ENCODE measurements at places on chromosomes 2 and 18.

DNA sequence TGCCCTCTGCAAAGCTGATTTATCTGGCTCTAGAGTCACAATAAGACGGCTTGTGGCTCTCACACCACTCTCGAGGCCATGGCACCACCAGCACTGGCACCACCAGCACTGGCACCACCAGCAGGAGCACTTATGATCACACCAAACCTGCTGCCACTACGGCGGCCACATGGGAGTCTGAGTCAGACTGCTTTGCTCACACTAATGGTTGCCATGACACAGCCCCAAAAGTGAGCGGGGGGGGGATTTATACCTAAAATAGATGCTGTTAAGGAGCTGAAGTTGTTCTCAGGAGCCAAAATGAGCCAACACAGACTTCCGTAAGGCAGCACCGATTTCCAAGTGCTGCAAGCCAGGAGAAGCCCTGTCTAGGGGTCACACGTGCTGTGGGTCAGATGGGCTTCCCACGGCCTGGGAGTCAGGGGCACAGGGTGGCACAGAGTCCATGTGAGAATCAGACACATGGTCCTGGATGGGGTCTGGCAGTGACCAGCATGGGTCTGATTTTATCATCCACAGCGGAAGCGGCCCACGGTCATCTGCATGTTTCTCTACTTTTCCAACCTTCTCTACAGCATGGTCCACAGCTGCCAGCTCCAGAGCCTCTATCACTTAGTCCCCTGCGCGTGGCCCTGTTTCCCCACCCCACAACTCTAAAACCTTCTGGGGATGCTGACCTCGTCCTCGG lies 16.7 kb downstream of the DNMT3A start:
- DNase-seq = no peak

DNA sequence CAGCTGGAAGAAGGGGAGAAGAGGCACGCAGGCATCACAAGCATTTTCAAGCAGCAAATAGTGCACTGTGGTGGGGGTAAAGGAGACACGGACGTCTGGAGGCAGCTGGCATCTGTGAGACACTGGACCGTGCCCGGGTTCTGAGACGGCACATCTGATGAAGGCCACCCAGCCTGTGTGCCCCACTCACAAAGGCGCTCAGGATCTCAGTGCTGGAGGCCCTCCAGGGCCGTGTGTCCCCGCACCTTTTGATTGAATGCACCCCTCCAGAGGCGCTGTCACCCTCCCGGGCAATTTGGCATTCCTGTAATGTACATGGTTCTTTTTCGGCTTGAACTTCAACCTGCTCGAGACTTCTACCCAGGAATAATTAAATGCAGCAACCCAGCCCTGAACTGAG lies 101.5 kb upstream of the ODC1 start:
- DNase-seq = no peak

- DNase-seq = peak; percentile 49
These were observed at the start of gene KLHL14 for GRCh38 chr18:32772581-32773381. TSS of gene KLHL14 (minus strand) at chr18:32773023. CDS start at chr18:32770591, 2,432 bp downstream.

DNA sequence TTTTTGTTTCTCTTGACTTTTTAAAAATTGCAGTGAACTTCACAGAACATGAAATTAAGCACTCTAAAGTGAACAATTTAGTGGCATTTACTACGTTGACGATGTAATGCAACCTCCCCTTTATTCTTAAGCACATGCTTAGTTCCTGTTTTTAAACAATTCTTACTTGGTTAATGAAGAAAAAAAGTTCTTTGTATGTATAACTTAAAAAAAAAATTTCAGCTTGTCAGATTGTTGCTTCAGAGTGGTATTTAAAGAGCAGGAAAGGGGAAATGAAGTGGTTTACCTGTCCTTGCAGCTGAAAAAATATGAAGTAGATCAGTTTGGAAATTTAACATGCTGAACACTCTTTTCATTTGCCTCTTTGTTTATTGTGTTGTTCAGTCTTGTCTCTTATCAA lies 95.7 kb upstream of the RASGRP3 start:
- no peak for DNase-seq

GRCh38 chr2:42169874-42170521 lies 845 bp downstream of the EML4 start:
- DNase-seq = no peak

GRCh38 chr18:39489431-39489830 lies 1923.8 kb upstream of the CELF4 start:
- no peak for DNase-seq

GRCh38 chr2:238382381-238382781 lies 44.3 kb upstream of the ASB1 start:
- no peak for DNase-seq

- DNase-seq = no peak
These were observed at the start of gene FNDC4 for GRCh38 chr2:27494944-27495554. TSS of gene FNDC4 (minus strand) at chr2:27495200. CDS start at chr2:27494679, 521 bp downstream.

- no peak for DNase-seq
These were observed 104.8 kb downstream of the SP100 start for GRCh38 chr2:230520875-230521155.

- no peak for DNase-seq
These were observed 406.4 kb upstream of the VWC2L start for GRCh38 chr2:214004463-214004862.

GRCh38 chr18:2204736-2205135 lies 366.6 kb downstream of the METTL4 start:
- DNase-seq = no peak

GRCh38 chr18:21757833-21758232 lies 17.2 kb downstream of the MIB1 start:
- no peak for DNase-seq

GRCh38 chr18:3651266-3651665 lies 201.3 kb downstream of the TGIF1 start:
- no peak for DNase-seq

DNA sequence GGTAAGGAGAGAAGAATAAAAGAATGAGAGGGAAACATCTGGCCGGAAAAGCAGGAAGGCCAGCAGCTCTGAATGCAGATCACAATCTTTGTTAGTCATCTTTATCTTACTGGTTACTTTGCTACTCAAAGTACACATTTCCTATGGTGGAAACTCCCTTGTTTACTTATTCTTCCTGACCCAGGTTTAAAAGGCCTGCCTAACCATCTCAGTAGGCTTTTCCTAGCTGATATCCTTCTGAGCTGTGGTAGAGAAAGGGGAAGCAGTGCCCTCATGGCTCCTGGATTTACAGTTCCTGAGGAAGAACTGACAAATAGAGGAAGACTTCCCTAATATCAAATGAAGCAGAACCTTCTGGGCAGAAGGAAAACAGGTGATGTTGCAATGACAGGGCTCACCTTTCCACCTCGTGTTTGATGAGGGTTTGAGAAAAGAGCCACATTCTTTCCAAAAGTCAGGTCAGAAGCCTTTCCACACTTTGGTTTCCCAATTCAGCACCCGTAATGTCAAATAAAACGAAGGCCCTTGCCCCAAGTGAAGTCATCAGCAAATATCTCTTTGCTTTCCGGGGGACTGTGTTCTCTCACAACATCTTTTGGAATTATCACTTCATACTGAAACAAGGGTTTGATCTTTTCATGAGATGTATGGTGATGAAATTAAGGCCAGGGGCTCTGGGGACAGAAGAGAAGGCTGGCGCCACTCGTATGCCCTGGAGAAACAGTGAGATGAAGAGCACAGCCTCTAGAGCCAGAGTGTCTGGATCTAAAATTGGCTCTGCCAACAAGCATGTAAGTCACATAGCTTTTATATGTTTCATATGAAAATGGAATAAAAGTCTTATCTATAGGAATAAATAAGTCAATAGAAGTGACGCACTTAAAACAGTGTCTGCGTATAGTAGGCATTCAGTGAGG lies 26.7 kb upstream of the APOB start:
- DNase-seq = no peak

GRCh38 chr2:108367561-108368175 lies 10.1 kb upstream of the SULT1C4 start:
- DNase-seq = no peak

- DNase-seq = no peak
These were observed 697 bp downstream of the LGALSL start for GRCh38 chr2:64454386-64455332.

DNA sequence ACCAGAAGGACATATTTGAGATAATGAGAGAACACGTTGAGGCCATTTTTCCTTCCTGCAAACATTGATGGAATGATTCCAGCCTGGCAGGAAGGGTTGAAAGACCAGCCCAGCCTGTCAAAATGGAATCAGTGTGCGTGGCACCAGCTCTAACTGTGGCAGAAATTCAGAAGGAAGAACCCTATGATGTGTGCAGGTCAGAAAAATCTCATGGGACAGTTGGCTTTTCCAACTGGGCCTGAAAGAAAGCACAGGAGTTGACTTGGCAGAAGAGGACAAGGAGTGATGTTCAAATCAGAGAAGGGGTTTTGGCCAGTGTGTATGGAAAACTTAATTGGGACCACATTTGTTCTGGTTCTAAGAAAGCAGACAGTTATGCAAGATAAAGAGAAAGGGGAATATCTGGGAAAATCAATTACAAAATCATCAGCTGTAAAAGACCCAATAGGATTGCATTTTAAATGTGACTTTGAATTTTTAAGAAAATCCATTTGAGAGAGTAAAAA lies 192.8 kb upstream of the PID1 start:
- no peak for DNase-seq

DNA sequence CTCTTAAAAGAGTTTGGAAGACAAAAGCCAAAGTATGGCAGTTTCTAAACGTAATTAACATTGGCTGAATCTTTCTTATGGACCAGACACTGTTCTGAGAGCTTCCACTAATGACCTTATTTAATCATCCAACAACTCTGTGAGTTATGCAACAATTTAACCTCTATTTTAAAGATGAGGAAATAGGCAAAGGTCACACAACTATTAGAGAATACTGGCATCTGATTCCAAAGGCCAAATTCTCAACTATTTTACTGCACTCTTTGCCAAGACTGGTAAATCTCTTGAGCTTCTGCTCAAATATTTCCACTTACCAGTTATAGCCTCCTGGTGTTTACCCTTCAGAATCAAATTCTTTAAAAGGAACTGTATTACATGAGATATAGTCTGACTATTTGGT lies 42.1 kb upstream of the ERMN start:
- no peak for DNase-seq

- no peak for DNase-seq
These were observed 21.1 kb downstream of the CRACDL start for GRCh38 chr2:98914713-98915580.

DNA sequence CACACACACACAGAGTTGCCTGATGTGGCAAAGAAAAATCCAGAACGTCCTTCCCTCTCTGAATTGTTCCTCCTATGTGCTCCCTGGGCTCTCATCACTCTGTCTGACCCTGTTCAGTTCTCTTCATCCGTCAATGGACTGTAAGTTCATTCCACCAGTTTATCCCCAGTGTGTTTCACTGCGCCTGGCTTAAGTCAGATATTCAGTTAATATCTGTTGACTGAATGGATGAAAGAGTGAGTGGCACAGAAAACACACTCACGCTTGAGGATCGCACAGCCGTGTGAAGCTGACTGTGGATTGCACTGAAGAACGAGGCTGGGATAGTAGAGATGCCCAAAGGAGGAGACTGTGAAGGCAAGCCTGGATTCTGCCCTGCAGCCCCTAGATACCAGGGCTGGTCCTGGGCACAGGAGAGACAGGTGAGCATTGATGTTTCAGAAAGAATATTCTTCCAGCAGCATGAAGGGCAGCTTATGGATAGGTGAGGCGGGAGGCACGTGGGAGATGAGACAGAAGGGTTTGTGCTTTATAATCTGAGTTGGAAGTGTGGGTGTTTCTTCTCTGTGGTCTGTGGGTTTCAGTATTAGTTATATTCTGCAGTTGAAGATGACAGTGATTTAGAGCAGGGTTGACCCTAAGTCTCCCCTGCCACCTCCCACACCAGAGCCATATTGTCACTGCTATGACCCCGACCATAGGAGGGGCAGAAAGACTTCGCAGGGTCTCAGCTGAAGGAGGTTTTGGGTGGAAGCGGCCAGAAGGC lies 129.9 kb downstream of the SOCS6 start:
- DNase-seq = no peak

DNA sequence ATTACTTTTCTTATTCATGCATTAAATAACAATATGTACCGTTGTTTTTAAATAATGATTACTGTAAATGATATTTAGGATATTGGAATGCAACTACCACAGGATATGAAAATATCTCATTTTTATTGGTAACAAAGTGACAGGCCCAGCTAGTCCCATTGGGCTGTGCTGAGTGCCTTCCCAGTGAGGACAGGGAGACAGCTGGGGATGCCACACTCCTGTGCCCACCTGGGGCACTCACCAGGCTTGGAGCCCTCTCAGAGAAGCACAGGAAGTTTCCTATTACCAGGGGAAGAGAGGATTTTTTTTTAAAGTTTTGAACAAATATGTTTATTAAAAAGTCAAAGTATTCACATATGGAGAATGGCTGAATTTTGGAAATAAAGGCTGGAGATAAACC lies 48.9 kb downstream of the PARD6G start:
- DNase-seq = no peak

GRCh38 chr2:160042054-160042453 lies 20.4 kb downstream of the PLA2R1 start:
- DNase-seq = peak; percentile 10

- no peak for DNase-seq
These were observed 23.7 kb upstream of the DNAH6 start for GRCh38 chr2:84492571-84492970.

- DNase-seq = no peak
These were observed 736.5 kb downstream of the EPHA4 start for GRCh38 chr2:220835583-220835982.

- DNase-seq = no peak
These were observed 7.1 kb downstream of the ZNF407 start for GRCh38 chr18:74604774-74605173.

DNA sequence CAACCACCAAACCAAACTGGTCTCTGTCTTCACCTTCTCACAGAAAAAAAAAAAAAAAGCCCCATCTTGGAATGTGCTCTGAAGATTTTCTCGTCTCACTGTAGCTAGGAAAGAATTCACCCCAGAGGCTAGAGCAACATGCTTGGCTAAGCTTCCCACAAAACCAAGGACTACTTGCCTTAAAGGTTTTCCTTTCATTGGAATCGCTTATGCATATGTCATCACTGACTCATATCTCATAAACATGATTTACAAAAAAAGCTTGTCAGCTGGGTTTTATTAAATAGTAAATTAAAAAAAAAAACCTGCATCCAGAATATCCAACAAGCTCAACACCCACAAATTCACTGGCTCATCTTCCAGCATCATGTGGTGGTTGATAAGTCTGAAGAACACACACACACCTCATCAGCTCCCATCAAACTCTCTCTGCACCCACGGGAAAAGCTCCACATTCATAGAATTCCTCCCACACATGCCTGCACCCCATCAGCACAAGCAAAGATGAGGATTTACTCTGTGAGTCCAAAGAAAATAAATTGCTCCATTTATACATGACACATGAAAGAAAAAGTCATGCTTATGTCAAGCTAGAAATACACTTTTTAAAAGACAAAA lies 182.0 kb upstream of the TRIB2 start:
- DNase-seq = no peak

DNA sequence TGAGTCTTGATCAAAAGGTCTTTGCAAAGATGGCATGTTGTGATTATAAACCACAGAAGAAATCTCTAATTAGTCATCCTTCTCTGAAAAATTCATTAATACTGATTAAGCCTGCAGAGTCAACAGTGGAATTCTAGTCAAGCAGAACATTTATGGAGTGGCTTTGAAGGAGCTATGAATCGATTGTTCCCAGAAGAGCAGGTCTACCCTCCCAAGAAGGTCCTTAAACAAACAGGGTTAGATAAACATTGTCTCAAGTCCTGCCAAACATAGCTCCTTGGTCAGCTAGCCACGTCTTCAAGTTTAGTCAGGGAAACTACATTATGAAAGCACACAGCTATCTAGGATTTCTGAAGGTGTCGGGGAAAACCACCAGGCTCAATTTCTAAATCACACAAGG lies 88.9 kb downstream of the ITGA4 start:
- DNase-seq = no peak

GRCh38 chr2:180787330-180787729 lies 193.1 kb upstream of the UBE2E3 start:
- DNase-seq = no peak

Data from NCI-H526 treated with DMSO at 0.1 percent for 48 hours (cell line).